ENCODE measurements at places on chromosomes 3 and 15.

GRCh38 chr3:42148982-42149432 lies 57.9 kb downstream of the TRAK1 start:
- DNase-seq: no peak

GRCh38 chr3:14124223-14124614 lies 451 bp downstream of the CHCHD4 start:
- DNase-seq: no peak

DNA sequence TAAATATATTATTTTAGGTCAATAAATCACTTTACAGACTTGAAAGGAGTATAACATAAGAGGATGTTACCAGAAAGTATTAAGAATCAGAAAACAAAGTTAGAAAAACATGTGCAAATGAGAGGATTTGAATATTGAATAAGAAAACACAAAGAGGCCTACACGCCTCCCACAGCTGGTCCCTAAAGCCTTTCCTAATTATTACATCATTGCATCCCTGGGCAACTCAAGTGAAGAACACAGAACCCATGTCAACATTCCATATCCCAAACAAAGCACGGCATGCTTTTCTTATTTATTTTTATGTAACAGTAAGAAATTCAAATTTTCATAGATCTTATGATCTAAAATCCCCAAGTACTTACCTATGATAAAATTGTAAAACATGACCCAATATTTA lies 61.2 kb downstream of the HERC1 start:
- DNase-seq: no peak

GRCh38 chr3:24475925-24476324 lies 18.7 kb downstream of the THRB start:
- DNase-seq: no peak

DNA sequence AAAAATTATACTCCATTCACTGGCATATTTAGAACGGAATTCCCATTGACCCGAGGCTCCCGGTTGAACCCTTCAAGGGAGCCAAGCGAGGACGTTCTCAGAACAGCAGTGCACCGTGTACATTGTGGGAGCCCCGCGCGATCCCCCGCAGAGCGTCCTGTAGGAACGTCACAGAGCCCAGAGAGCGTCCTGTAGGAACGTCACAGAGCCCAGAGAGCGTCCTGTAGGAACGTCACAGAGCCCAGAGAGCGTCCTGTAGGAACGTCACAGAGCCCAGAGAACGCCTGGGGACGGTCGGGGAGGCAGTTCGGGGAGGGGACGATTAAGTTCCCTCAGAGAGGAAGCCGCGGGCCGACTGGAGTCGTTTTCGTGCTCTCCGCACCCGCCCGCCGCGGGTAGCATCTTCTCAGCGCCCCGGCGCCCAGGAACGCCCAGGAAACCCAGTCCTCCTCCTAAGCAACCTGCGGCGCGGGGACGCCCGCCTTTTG lies 506 bp upstream of the ATP1B3 start:
- peak; percentile 61 for DNase-seq

DNA sequence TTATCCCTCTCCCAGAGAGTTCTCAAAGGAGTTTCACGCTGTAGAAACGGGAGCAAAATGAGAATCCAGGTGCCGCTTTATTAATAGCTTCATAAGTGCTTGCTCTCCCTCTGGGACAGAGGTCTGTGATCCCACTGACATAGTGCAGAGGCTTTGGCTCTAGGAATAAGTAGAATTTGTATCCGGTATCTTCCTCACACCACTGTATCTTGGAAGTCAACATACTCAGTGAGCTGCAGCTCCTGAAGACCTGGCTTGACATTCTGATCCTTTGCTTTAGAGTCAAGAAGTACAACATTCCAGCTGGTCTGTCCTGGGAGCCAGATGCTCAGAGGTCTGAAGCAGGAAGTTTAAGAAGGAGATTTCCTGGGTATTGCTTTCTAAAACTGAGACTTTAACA lies 323.0 kb downstream of the LPP start:
- DNase-seq: no peak

DNA sequence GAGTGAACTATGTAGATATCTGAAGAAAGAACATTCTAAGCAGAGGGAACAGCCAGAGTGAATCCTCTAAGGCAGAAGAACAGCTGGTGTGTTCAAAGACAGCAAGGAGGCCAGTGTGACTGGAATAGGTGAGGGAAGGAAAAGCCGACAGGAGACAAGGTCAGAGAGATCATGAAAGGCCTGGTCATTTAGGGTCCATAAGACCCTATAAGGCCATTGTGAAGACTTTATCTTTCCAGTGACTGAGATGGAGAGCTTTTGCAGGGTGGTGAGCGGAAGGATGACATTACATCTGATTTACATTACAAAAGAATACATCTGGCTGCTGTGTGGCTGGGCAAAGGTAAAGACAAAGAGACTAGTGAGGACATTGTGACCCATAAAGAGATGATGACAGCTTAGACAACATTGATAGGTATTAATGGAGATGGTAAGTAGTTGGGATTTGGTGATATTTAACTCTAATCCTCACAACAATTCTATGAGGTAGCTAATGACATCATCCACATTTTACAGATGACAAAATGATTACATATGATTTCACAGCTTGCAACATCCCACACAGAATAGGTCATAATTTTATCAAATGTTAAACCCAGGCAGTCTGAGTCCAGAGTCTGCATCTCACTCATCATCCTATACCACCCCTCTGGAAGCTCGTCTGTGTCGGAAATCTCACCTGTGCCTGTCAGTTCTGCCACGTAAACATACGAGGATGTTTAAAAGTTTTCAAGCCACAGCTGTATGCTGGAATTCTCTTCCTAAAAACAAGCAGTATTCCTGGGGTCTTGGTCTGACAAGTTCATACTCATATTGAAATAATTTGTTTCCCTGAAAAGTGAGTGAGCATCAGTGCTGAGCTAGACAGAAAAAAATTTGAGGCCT lies 70.2 kb upstream of the PIK3R4 start:
- DNase-seq: no peak

GRCh38 chr3:40827942-40828688 lies 303.4 kb downstream of the ZNF621 start:
- DNase-seq: no peak

DNA sequence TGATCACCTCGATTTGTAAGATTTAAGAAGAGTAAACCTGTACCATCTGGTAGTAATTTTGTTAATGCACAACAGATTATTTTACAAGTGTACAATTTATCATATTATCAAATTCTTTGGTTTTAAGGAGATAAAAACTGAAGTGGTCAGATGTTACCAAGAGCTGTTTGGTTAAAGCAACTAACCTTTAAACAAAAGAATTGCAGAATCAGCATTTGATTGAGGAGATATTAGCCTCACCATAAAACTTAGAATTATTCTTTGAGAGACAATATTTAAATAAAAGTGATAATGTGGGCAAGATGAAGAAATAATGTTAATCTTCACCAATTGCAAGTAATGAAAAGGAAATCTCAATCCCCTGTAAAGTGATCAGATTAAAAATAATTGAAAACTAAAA lies 1034.9 kb downstream of the ROBO1 start:
- DNase-seq: no peak

DNA sequence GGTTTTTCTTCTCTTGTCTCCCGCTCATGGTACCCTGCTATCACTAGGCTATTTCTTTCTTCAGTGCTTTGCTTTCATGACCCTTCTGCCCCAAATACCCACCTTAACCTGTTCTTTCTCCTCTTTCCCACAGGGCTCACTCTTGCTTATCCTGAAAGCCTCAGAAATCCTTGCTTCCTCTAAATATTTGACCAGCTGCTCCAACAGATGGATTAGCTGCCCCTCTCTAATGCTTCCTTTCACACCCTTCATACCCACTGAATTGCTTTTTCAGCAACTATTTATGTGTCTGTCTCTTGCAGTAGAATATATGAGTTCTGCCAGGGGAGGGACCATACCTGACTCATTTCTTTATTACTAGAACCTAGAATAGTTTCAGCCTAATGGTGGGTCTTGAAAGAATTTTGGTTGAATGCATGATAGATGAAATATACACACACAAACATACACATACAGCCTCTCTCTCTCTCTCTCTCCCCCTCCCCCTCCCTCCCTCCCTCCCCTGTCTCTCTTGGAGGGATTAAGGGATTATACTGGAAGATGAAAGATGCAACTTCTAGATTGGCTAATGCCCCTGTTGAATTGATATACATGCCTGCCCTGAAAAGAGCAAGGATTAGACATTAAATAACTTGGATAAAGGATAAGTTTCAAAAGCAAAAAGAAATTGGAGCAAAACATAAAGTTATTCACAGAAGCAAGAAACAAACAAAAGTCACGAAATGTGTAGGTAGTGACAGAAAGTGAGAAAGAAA lies 95.0 kb upstream of the GADL1 start:
- no peak for DNase-seq

GRCh38 chr3:24740326-24740725 lies 245.7 kb upstream of the THRB start:
- DNase-seq: no peak

- DNase-seq: no peak
These were observed 132.8 kb upstream of the NPHP3 start for GRCh38 chr3:132854856-132855535.

GRCh38 chr3:77800893-77801292 lies 761.0 kb downstream of the ROBO2 start:
- DNase-seq: no peak

- no peak for DNase-seq
These were observed 24.2 kb downstream of the STARD5 start for GRCh38 chr15:81299630-81300273.

DNA sequence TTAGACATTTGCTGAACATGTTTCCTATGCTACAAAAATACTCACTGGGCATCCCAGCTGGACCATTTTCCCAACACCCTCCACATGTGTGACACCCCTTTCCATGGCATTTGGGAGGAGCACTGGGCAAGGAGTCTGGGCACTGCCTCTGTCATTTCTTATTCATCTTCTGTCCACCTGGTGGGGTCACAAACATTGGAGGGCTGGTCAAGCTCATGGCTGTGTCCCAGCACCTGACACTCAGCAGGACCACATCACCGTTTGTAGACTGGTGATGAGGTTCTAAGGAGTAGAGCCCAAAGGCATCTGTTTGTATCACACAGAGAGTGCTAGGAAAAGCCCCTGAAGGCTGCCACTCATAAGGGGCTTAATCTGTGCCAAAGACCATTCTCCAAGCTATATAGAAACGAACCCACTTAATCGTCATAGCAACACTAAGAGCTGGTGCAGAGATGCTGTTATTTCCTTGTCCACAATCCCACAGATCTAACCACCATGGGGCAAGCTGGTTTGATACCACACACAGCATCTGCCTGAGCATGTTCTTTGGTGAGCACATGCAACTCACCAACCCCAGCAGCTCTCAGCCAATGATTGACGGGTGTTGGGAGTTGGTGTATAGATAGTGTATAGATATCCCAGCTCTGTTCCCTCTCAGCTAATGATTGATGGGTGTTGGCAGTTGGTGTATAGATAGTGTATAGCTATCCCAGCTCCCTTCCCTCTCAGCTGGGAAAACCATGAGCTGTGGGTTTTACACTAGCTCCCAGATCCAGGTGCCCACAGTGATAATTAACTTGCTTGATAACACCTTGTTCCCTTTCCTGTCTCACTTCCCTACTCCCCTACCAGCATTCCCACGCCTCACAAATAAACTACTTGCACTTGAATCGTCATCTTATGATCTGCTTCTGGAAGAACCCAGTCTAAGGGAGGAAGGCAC lies 42.7 kb upstream of the ATP2B2 start:
- DNase-seq: no peak

- DNase-seq: no peak
These were observed 137.5 kb upstream of the ABHD17C start for GRCh38 chr15:80557441-80558234.

DNA sequence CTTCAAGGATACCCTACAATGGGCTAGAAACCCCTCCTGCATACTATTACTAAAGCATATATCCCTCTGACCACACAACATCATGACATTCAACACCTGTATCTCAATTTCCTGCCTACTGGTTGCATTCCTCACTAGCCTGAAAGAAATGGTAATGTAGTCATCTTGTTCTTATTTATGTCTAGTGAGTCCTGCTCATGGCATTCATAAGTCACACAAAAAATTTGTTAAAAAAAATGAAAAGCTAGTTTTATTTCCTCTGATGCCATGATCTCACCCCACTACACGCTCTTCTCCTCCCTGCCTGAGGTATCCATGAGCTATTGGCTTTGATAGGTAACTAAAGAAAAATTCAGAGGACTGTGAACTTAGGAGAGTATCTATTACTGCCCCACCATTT lies 284.5 kb downstream of the ZNF385D start:
- DNase-seq: no peak

DNA sequence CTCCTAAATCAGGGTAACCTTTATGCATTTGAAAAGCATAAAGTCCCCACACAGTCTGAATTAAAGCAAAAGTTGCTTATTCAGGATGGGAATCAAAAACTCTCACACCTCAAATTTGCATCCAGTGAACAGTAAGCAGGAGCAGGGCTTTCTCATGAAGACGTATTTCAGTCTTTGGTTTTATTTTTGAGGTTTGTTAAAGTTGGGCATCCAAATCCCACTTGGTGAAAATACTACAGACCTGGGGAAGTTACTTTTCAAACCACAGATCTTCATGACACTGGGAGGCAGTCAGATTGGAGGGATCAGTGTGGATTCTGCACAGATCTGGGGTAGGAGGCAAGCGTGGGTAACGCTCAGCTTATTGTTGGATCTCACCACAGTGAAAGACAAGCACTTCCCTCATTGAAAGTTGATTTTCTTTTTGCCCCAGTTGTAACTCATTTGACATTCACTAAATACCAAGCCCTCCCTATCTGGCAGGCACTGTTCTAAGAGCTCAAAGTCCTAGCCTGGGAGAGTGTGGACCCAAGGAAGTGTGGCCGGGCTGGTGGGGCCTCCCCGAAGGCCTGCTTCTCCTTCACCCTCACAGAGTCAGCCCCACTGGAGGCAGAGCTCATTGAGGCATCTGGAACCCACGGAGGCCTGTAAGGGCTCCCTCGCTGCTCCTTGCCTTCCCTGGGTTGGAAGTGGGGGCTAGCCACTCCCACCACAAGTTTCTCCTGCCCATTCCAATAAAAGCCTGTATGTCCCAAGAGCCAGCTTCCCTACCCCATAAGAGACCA lies 783 bp upstream of the ISG20 start:
- no peak for DNase-seq

GRCh38 chr3:176579711-176580185 lies 617.5 kb downstream of the TBL1XR1 start:
- DNase-seq: no peak

DNA sequence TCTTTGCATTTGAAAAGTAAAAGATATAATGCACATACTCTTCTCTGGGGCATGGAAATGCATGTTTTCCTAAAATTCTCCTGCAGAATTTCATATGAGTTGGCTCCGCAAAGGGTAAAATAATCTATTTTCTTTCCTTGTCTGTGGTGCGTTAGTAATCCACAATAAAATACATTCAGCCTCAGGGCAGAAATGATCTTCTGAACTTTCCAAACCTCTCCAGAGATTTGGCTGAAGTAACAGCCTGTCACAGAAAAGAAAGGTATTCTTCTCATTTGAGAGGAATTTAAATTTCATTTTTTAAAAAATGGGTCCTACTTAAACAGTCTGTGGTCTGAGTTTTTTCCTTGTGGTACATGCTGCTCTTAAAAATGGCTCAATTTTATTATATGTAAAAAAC lies 182.7 kb upstream of the DCBLD2 start:
- no peak for DNase-seq

- DNase-seq: no peak
These were observed 49.5 kb upstream of the SELENOK start for GRCh38 chr3:53941184-53941583.

- no peak for DNase-seq
These were observed 221.3 kb downstream of the PDZRN3 start for GRCh38 chr3:73403444-73403843.

GRCh38 chr15:25852661-25853524 lies 10.2 kb downstream of the ATP10A start:
- no peak for DNase-seq

GRCh38 chr3:121490161-121490560 lies 55.6 kb downstream of the POLQ start:
- no peak for DNase-seq

GRCh38 chr15:93253681-93254080 lies 164.7 kb upstream of the RGMA start:
- no peak for DNase-seq

All from effector memory CD8-positive, alpha-beta T cell (primary cell).